NCI-H1105 treated with DMSO at 0.1 percent for 48 hours (cell line): ENCODE measurements at places on chromosomes 1 and 21.

GRCh38 chr1:156655151-156655903, 13.4 kb downstream of the BCAN start:
- DNase-seq: no peak

DNA sequence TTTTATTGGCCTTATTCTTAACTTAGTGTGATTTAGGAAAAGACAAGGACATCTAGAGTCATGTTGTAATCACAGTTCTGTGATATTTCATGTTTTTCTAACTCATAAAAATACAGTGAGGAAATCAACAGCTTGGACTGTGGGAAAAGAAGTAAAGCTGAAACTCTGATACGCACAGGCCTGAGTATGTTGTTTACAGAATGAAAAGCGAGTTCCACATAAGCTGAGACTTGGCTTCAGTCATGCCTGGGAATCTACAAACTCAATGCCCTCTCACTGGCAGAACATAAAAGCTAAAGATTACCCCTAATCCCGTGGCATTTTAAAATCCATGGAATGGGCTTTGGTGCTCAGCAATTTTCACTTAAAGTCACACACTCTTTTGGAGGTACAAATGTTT, 23.6 kb upstream of the ATP5PO start:
- DNase-seq: no peak

DNA sequence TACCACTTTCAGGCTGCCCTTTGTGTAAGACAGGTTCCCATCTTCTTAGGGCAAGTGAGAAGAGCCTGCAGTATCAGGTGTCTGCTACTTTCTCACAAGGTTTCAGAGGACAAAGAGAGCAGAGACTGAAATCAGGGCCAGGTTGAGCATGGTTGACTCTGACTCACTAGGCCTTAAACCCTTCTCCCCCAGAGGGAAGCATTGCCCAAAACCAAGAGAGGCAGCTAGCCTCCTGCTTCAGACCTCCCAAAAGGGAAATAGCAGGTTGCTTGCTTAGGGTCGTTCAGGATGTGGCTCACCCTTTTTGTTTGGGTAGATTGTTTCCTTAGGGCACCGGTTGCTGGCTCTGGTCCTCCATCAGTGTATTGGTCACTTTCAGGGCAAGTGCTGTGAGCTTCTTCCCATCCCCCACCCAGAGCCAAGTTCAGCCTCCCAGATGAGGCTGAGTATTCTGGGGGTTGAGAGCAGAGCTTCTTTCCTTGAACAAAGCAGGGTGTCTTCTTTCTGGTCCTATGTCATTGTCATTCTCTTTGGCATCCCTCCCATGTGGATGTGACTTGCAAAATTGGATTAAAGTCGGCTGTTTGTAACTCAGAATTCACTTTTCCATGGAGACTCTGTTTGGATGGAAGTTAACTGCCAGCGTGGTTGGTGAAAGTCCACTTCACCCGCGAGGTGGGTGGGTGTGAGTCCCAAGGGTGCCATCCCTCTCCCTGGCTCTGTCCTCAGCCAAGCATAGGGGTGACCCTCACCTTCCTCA, 55.5 kb upstream of the GALNT2 start:
- DNase-seq: no peak

- peak; percentile 72 for DNase-seq
These were observed 11.4 kb upstream of the RGS16 start for GRCh38 chr1:182615468-182616129.

GRCh38 chr1:229563701-229564100, 5.2 kb upstream of the ABCB10 start:
- no peak for DNase-seq

- DNase-seq: no peak
These were observed 40.4 kb downstream of the KCNJ15 start for GRCh38 chr21:38297194-38297631.
